ENCODE measurements at places on chromosomes 2 and 18. TPM values are rescaled to one million over a fixed set of nuclear protein-coding genes. Genes with fewer than 3 reads are reported as not detected.

GRCh38 chr2:219368690-219369191, 19.0 kb downstream of the DNPEP start:
- no peak for DNase-seq

Gene BBS5
- total RNA-seq: 2.7 TPM

Gene GATA6
- 18.8 TPM for total RNA-seq

Gene OXER1
- total RNA-seq: 2.4 TPM

Gene ELP2
- 56.3 TPM for total RNA-seq

Gene HOXD9
- total RNA-seq: 0.12 TPM

Gene MEIS1
- 48.6 TPM for total RNA-seq

All from pancreas (tissue), 10 donors.